ENCODE measurements at places on chromosomes 3 and 15. TPM values are rescaled to one million over a fixed set of nuclear protein-coding genes. Genes with fewer than 3 reads are reported as not detected.

- DNase-seq = no peak
These were observed 63.2 kb upstream of the LPP start for GRCh38 chr3:188090620-188091309.

DNA sequence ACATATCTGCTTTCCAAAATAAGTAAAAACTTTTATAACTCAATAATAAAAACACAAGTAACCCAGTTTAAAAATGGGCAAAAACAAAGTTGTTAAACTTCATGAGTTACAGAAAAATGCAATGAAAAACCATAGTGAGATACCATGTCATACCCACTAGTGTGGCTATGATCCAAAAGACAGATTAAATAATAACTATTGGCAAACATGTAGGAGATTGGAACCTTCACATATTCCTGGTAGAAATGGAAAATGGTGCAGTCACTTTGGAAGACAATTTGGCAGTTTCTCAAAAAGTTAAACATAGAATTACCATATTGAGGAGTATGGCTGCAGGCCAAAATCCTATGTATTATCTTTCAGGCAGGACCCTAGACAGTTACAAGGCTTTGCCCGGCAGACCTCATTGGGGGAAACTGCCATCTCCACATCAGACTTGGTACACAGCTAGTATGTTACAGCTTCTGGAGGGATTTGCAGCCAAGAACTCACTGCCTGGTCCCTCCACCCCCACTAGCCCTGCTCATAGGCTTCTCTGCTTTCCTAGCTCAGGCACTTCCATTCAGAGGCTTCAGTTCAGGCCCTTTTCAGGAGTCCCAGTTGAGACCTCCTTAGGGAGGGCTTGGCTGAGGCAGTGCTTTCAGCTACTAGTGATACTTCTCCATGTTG lies 147.8 kb downstream of the NEK10 start:
- DNase-seq = no peak

TMEM207 gene
- polyA plus RNA-seq = 19.7 TPM

SETD5 gene
- polyA plus RNA-seq = 134 TPM

All from renal cortex interstitium (tissue), 15 donors.